Renal pelvis (tissue), 12 donors: ENCODE measurements at places on chromosomes 16 and 17.

GRCh38 chr17:6831661-6832263 lies at the start of gene TEKT1:
Gene TEKT1 (minus strand): TSS chr17:6831729. CDS start chr17:6830376, 1,353 bp downstream.
- peak; percentile 89 for DNase-seq

- no peak for DNase-seq
Observed at GRCh38 chr17:48588528-48588927, 1.5 kb downstream of the HOXB3 start.

DNA sequence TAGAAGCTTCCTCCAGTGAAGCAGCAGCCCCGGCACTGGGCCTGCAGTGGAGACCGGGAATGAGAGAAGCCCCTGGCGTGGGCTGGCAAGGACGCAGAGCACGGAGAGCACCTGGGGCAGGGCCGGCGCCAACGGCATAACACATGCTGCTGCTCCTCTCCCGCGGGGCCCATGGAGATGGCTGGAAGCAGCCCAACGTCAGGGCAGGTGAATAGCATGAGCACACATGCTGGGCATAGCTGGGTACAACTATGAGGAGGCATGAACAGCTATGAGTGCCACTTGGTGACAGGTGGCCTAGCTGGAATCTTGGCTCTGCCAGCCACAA lies 46.4 kb downstream of the IRF8 start:
- no peak for DNase-seq

GRCh38 chr16:569445-570254 lies at the start of gene PIGQ:
Gene PIGQ (plus strand): TSS chr16:569968. CDS start chr16:574075, 4,107 bp downstream.
- no peak for DNase-seq

- no peak for DNase-seq
Observed at GRCh38 chr17:27356091-27356705, 62.3 kb downstream of the WSB1 start.

DNA sequence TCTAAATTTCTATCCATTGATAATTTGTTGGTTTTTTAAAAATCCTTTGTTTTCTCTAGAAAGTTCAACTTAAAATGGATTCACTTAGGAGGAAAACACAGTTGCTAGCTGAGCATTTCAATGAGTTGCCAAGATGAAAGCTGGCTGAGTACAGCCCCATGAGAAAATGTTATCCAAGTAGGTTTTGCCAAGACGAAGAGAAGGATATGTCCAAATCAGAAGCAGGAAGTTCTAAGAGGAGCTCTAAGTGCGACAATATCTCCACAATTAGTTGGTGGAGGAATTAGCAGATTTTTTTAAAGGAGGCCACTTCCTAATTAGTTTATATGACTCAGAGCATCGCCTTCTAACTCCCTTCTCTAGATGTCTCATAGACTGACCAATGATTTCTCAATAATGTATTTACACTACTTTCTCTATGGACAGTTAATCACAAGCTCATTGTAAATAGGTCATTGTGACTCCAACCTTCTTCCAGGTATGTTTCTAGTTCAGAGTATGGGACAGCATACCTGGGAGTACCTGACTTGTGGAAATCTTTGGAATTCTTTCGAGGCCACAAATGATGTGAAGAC lies 873.3 kb upstream of the SOX9 start:
- DNase-seq, result no peak

DNA sequence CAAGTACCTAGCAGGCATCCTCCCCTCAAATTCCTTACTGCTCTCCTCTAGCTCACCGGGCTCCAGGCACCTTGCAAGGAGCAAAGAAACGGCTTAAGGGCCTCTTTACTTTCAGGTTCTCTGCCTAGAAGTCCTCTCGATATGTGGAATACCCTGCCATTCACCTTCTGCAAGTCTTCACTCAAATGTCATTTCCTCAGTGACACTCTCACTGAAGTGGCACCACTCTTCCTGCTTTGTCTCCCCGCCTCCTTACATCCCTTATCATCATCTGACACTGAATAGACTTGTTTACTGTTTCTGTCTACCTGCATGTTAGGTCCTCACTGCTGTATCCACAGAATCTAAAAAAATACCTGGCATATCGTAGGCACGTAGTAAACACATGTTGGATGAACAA lies 947 bp downstream of the SLC7A6OS start:
- no peak for DNase-seq

DNA sequence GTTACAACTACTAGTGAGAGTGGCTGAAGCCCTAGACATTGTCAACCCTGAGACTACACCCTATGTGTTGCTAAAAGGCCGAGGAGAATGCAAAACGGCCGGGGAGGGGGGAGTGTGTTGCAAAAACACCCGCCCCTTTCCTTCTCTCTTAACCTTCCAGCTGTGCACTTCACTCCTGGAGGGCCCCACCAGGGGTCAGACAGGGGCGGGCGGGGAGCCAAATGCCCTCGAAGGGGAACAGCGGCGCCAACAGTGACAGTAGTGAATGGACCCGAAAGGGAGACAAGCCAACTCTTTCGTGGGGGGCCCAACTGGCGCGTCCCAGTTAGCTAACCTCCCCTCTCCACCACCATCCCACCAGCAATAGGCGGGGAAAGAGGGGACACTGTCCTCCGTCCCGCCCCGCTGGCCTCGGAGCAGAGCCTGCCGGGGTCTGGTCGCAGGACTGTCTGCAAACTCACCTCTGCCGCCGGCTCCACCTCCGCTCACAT lies 352 bp downstream of the MARF1 start:
- peak; percentile 67 for DNase-seq

GRCh38 chr16:47046726-47047523 lies 73.5 kb upstream of the DNAJA2 start:
- no peak for DNase-seq

DNA sequence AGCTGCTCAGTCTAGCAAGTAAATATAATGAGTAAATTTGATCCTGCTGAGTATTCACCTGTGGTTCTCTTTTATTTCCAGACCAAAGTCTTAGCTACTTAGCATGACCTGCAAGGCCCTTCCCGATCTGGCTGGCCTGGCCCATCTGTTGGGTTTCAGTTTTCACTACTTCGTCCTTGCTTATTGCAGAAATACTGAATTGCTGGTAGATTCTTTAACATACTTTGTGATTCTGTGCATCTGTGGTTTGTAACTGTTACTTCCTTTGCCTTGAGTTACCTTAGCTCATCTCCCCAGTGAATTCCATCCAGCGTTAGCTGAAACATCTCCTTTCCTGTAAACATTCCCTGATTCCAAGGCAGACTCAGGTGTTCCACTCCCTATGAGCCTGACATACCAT lies 131.1 kb downstream of the PHKB start:
- no peak for DNase-seq

DNA sequence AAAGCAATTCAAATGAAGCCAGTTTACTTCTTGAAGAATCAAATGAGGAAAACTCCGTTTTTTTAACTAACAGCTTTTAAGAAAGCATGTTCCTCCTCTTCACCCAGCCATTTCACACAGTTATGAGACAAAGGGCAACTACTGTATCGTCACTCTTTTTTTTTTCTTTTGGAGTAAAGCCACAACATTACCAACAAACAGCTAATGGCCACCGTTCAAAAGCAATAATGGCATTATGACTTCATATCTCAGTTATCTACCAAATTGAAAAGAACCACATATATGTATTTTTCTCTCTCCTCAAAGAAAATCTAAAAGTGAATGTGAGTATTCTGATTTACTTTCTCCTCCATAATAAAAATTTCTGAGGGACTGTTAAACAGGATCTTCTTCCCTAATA lies 14.5 kb downstream of the GRB2 start:
- DNase-seq, result no peak

DNA sequence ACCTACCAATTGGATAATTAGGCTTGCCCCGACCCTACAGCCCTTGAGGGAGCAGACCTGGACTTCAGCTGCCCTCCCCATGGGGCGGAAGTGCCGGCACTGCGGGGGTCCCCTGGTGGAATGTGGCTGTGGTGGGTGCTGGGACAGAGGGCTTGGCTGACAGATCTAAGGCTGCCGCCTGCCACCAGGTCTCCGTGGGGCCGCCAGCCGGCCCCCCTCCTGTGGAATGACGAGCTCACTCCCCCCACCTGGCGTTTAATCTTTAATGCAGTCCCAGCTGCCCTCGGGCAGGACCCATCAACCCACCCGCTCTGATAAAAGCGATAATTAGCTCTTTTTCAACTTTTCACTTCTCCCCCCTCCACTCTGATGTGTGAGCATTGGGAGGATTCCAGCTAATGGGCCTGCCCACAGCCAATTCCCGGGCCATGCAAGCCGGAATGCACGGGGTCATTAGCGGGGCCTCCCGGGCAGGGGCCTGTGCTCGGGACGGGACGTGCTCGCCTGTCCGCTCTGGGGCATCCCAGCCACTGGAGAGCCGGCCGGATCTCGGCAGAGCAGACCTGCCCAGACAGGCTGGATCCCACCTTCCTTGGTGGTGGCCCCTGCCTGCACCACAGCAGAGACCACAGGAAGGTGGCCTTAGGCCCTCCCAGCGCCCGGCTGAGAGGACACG lies 28.3 kb upstream of the GOSR2 start:
- DNase-seq, result peak; percentile 40

DNA sequence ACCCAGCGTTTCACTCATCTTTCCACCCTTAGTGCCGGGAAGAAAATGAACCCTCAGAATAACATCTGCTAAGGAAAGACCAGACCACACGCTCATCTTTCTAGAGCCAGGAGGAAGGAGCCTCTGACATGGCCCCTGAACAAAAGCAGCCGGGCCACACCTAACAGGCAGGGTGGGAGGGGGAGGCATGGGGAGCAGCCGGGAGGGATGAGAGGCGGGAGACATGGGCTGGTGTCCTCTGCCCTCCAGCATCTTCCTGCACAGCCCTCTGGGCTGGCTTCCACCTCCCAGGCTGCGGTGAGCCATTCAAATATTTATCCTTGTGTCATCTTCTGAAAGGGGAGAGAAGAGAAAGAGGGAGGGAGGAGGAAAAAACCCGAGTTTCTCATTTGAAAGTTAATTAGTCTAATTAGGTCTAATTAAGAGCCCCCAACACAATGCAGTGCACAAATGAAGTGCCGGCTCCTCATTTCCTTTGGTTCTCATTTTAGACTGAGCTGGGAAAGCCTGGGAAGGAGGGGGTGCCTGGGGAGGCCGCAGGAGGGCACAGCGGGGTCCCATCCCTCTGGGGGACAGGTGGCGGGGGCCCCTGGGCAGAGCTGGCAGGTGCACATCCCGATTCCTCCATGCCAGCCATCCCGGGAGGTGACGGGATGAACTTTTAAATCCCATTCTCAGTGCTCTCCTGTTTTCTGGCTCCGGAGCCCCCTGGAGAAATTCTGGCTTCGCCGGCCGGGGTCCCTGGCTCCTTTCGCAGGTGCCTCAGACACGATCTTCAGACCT lies 90.5 kb downstream of the ENGASE start:
- no peak for DNase-seq

DNA sequence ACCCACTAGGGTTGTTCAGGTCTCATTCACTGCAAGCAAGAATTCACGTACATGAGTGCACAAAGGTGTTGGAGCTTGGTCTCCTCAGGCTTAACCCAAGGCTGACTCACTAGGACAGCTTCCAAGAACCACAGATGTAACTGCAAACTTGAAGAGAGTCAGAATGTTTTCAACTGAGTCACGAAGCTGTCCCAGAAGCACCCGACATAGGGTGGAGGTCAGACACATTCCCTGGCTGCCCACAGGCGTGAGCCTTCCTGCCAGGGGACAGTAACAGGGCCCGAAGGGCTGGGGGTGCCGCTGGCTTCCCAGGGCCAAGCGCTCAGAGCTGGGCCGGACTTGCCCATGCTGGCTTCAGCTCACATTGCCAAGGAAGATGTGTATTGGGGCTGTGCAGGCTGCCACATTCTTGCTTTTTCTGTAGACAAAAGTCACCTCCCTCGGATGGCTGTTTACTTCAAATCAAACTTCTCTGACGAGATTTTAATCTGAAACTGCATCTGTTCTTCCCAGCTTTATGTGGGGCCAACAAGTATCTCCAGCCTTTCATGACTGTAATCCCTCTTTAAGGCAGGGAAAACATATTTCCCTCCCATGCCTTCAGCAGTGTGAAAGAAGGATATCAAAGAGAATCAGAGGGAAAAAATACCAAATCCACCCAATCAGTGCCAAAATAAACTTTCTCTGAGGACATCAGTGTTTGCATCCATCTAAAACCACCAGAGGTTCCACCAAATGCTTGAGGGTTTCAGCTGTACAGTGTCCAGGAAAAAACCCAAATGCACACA lies 14.3 kb downstream of the CMTM3 start:
- DNase-seq, result no peak

DNA sequence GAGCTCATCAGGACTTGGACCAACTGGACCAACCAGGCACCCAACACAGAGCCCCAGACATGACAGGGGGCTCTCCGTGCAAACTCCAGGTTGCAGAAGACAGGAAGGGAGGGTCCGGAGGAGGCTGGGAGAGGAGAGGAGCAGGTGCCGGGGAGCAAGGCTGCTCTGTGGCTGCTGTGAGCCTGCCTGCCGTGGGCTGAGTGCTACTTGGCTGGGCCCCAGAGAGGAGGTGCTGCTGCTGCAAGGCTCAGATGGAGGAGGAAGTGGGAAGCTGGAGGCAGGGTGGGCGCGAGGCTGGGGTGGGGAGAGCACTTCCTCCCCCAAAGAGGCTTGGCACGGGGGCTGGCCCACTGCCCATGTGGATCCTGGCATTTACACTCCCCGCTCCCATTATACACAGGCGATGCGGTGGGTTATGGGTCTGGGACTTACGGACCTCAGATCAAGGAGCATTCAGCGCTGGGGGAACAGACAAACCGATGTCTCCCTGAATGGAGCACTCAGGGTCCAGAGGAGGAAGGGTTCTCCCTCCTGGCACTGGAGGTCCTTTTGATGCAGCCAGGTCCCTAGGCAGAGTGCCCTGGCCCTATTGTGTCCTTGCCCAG lies 15.9 kb downstream of the EPOP start:
- DNase-seq, result no peak

GRCh38 chr17:45131616-45132319 lies 547 bp downstream of the PLCD3 start:
- no peak for DNase-seq

- no peak for DNase-seq
Observed at GRCh38 chr16:65667011-65667578, 545.2 kb upstream of the CDH11 start.

DNA sequence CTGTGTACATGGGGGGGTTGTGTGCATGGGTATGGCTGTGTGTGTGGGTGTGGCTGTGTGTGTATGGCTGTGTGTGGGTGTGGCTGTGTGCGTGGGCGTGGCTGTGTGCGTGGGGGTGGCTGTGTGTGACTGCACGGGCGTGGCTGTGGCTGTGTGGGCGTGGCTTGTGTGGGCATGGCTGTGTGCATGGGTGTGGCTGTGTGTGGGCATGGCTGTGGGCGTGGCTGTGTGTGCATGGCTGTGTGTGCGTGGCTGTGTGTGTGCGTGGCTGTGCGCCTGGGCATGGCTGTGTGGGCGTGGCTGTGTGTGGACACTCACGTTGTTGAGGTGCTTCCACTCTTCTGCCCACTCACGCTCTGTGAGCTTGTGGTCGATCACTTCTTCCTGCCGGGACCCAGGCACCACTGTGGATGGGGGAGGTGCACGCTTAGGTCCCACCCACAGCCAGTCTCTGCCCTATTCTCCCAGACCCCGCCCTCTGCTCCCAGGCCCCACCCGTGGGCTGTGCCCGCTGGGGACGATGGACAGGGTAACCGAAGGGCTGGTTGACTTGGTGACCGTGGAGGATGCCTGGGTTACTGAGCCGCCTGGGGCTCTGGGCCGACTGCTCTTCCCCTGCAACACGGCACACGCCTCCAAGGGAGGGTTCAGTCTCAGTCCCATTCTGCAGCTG lies 16.0 kb upstream of the PABPN1L start:
- DNase-seq, result no peak

- DNase-seq, result no peak
Observed at GRCh38 chr17:58094118-58094517, 10.9 kb downstream of the DYNLL2 start.
